ENCODE measurements at places on chromosomes 1 and 21.

DNA sequence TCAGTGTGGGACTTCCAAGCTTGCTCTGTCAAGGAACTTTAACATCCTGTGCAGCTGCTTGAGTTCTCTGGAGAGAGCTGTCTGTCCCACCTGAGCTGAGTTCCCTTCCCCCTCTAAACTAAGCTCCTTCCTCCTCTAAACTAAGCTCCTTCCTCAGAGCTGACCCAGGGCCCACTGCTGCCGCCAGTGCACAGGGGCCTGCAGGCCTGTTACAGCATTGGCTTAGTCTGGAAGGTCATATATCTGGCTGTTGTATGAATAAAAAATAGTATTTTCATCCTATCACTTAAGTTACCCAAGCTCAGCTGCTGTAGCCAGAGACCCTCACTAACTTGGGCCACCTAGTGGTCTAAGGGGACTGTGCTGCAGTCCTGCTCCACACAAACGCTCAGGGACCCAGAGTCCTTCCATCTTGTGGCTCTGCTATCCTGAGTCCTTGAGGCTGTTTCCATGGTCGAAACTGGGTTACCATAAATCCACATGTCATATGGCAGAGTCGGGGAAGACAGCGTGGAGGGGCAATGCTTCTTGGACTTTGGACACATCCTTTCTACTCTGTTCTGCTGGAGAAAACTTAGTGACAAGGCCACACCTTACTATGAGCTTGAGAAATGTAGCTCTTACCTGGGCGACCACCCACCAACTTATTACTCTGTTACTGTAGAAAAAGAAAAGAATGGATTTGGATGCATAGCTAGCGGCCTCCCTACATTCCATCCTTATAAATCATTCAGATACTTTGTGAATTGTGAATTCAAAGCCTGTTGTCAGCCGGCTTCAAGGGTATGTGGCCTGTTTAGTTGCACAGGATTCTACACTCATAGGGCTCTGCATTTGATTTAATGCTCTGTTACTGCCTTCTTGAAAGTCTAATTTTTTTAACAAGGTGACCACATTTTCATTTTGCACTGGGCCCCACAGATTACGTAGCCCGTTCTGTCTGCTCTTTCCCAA is 71.4 kb upstream of the GCLM start:
- DNase-seq = no peak

- DNase-seq = no peak
These were observed 32.8 kb upstream of the IFNAR2 start for GRCh38 chr21:33196941-33197374.

GRCh38 chr1:14181191-14181795 is 417.2 kb upstream of the KAZN start:
- DNase-seq = no peak

DNA sequence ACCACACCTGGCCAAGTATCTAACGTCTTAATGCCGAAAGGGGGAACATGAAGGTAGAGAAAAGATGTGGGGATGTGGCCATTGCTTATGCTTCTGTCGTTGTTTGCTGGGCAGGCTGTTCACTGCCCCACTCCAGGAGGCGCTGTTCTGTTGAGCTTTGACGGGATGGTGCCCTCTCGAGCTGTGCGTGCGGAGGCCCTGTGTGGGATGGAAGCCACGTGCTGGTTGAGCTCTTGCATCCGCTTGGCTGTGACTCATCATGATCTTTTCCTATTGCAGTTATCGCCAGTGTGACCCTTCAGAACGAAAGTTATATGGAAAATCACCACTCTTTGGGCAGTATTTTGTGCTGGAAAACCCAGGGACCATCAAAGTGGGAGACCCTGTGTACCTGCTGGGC is 26.3 kb downstream of the MTARC1 start:
- DNase-seq = no peak

- DNase-seq = no peak
These were observed 41.0 kb upstream of the HAO2 start for GRCh38 chr1:119327450-119328155.

GRCh38 chr1:8424539-8425116 is 106.7 kb downstream of the SLC45A1 start:
- no peak for DNase-seq

DNA sequence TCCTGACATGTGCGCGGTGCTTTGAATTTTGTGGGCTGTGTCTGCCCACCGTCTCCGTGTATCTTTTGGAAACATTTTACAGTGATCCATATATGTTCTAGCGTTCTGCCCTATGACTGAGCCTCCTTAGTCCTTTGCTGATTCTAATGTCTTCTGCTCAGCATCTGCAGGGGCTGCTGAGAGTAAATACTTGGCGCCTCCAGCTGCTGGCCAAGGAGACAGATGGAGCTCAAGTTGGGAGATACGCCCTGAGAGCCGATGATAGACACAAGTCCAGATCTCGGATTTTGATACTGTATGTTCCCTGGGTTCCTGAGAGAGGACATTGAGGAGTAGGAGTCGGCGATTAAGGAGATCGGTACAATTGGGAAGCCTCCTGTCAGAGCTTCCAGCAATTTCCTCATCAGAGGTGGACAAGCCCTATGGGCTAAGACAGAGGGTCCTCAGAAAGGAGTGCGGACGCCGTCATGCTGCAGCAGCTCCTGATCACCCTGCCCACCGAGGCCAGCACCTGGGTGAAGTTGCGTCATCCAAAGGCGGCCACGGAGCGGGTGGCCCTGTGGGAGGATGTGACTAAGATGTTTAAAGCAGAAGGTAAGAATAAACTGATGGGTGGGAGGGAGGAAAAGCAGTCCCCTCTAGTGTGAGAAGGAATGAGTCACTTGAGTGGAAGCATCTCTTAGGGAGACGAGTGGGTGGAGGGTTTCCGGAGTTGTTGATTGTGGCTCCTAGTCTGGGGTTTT is 390 bp downstream of the ZFP69B start:
- DNase-seq = no peak

GRCh38 chr1:202852163-202852904 is 36.6 kb downstream of the RABIF start:
- DNase-seq = no peak

GRCh38 chr1:233393084-233393840 is 65.7 kb downstream of the MAP3K21 start:
- no peak for DNase-seq

- DNase-seq = no peak
These were observed 13.9 kb upstream of the LRIG2 start for GRCh38 chr1:113058941-113059706.

- no peak for DNase-seq
These were observed 482.9 kb downstream of the PTBP2 start for GRCh38 chr1:97204468-97204867.

DNA sequence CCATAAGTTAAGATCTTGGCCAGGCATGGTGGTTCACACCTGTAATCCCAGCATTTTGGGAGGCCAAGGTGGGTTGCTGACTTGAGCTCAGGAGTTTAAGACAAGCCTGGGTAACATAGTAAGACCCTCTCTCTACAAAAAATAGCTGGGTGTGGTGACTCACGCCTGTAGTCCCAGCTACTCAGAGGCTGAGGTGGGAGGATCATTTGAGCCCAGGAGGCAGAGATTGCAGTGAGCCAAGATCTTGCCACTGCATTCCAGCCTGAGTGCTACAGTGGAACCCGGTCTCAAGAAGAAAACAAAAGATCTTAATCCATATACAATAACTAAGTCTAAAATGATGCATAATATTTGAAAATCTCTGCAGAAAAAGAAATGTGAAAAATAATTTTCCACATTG is 165.5 kb upstream of the NR5A2 start:
- no peak for DNase-seq

DNA sequence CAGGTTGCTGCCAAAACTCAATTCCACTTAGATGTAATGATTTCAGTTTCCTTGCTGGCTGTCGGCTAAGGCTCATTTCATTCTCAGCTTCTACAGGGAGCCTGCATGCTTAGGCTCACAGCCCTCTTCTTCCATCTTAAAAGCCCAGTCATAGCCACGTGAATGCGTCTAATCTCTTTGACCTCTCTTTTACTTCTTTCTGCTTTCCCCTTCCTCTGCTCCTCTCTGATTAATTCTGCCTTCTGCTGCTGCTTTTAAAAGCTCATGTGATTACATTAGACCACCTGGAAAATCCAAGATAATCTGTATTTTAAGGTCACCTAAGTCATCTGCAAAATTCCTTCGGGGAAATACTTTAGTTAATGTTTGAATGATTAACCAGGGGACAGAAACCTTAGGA is 812.8 kb upstream of the BRINP3 start:
- no peak for DNase-seq

- DNase-seq = no peak
These were observed 16.0 kb upstream of the GBP1 start for GRCh38 chr1:89081005-89081404.

DNA sequence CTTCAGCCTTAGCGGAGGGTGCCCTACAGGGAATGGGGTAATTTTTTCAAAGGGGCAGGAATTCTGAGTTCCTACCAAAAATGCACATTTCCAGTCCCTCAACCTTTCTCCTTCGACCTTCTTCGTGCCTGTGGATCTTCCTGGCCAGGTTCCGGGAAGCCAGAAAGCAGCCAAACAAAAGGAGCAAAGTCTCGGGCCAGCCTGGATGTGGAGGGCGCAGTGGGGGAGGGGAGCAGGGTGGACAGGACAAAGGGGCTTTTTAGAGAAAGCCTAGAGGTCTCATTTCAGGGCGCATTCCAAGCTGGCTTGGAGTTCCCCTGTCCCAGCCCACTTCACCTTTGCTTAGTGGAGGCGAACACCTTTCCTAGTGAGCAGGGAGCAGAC is 2.9 kb upstream of the INAVA start:
- no peak for DNase-seq

GRCh38 chr1:17342014-17342441 is 30.0 kb upstream of the PADI6 start:
- DNase-seq = no peak

- no peak for DNase-seq
These were observed at the start of gene RNF220 for GRCh38 chr1:44405031-44405797. TSS of gene RNF220 (plus strand) at chr1:44405255.

- no peak for DNase-seq
These were observed 3.5 kb downstream of the FUBP1 start for GRCh38 chr1:77975386-77975785.

DNA sequence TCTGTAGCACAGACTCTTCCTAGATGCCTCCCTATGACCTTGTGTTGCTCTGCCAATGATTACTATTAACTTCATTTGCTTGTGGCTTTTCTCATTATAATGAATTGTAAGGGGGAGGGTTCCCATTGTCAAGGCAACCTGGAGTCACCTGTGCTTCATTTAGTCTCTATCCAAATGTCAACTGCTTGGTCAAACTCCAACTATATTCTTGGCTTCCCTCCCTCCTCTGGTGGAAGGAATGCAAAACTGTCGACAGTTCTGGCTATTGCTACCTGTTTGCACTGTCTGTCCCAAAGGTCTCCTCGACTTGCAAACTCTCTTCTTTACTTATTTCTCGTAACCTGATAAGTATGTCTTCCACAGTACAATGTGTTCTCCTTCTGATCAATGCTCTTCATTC is 100.3 kb downstream of the CACNA1E start:
- no peak for DNase-seq

GRCh38 chr1:200015811-200016210 is 11.7 kb upstream of the NR5A2 start:
- no peak for DNase-seq

DNA sequence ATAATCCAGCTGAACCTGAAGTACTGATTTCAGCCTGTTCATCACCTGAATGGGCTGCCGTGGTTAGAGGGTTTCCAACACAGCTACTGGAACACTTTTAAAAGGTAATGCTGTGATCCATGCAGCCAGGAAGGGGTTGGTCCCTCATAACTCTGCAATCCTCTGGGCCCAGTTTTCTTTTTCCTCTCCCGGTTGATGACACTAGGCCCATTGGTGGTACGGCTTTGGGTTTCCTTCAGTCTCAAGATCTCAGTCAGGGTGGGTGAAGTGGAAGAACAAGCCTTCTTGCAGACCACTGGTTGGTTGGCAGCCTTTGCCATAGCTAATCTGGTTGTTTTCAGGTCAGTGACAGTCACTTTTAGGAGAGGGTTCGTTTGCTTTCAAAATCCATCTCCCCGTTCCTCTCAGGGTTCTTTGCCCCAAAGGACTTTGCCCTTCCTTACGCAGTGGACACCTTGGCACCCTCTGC is 502 bp upstream of the SLC35A3 start:
- DNase-seq = no peak

DNA sequence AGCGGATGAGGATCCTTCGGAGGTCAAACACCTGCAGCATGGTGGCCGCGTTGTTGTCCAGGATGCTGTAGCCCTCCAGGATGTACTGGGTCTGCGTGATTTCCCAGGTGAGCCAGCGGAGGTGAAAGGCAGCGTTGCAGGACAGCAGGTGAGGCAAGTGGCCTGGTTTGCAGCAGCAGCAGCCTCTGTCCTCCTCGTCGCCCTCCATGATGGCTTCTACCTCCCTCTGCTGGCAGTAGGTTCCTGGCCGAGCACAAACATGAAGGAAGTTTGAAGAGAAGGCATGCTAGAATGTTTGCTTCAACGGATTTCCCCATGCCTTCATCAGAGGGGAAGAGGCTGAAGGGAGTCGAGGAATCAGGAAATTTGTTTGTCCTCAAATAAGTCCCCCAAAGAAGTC is 74.7 kb downstream of the NTPCR start:
- DNase-seq = no peak

GRCh38 chr1:46334030-46334384 is 6.6 kb upstream of the NSUN4 start:
- no peak for DNase-seq

- no peak for DNase-seq
These were observed 79.0 kb downstream of the HS2ST1 start for GRCh38 chr1:86993269-86993985.

- no peak for DNase-seq
These were observed 87.5 kb downstream of the COL24A1 start for GRCh38 chr1:86068841-86069756.

DNA sequence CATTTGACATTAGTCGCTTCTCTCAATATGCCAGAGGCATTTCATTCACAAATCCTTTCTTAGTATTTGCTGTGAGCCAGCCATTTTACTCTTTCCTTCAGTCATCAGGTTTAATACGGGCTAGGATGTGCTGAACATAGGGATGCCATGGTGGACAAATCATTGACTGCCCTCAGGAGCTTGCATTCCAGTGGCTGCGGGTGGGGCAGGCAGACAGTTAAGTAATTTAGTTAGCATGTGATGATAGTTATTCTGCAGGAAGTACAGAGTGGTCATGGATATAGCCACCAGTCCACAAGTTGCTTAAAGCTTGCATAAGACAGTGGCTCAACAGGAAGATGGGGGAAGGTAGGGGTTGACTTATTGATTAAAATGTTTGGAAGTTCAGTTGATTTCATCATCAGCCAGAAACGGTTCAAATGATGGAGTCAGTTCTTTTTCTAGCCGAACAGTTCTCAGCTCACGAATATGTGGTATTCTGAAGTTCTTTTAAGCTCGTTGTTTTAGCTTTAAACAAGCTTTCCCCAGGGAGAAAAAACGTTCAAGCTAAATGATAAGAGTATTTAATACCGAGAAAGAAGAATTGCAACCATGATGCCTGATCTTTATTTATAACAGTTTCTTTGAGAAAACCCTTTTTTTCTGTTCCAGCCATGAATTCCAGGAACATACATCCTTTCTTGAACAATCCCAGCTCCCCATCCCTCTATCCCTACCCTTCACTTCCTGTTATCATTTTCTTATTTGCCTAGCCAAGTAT is 1.4 kb downstream of the SLC22A15 start:
- no peak for DNase-seq

GRCh38 chr1:156845055-156845952 is 13.6 kb downstream of the INSRR start:
- no peak for DNase-seq

- DNase-seq = no peak
These were observed 25.0 kb downstream of the TATDN3 start for GRCh38 chr1:212816567-212817278.
